ENCODE measurements at places on chromosomes 7 and 10.

DNA sequence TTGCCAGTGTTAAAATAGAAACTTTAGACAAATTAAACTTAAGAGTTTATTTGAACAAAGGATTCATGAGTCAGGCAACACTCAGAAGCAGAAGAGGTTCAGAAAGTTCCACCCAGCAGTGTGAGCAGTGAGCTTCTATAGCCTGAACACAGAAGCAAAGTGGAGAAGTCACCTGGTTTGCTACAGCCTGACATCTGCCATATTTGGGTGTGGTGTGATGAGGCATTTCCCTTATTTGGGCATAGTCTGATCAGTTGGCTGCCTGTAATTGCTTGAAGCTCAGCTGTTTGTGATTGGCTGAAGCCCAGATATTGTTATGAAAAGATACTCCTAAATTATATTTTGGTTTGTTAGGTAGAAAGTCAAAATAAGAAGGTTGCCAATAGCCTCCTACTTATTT is 39.1 kb downstream of the VWC2 start:
- no peak for DNase-seq

GRCh38 chr7:150966002-150966401 is 12.1 kb downstream of the KCNH2 start:
- DNase-seq = no peak

GRCh38 chr7:29131678-29132077 is 14.7 kb downstream of the CPVL start:
- DNase-seq = no peak

- no peak for DNase-seq
These were observed 1187.9 kb downstream of the REEP3 start for GRCh38 chr10:64708884-64709681.

DNA sequence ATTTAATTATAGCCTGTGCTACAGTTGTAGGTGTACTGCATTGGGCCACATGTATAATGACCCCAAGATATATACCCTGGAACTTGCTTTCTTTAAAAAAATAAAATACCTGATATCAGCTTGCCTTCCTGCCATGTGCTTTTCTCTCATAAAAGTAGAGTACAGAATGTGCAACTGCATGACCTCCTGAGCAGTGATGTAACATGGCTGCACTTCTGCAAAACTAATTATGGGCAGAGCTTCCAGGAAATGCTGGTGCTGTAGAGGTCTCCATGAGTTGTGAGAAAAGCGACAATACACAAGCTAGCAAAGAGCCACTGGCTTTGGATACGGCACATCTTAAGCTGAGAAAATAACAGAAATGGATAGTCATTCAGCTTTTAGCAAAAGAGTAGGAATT is 6.5 kb upstream of the ERLIN1 start:
- no peak for DNase-seq

DNA sequence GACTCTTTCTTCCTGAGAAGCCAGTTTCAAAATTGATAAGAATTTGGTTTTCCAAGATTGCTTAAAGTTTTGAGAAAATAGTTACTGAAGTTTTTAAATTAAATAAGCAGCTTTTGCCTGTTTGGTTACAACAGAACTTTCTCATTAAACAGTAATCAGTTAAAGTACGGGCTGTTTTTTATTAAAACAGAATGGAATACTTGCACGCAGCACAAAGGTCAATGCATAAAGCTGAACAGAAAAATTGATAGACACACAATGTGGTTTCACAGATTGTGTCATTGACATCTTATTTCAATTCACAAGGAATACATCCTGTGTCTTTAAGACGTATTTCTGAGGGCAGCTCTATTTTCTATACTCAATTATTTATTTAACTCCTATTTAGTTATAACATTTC is 192.2 kb downstream of the PRKG1 start:
- no peak for DNase-seq

- DNase-seq = peak; percentile 92
These were observed 40.0 kb upstream of the SORBS1 start for GRCh38 chr10:95601116-95601719.

DNA sequence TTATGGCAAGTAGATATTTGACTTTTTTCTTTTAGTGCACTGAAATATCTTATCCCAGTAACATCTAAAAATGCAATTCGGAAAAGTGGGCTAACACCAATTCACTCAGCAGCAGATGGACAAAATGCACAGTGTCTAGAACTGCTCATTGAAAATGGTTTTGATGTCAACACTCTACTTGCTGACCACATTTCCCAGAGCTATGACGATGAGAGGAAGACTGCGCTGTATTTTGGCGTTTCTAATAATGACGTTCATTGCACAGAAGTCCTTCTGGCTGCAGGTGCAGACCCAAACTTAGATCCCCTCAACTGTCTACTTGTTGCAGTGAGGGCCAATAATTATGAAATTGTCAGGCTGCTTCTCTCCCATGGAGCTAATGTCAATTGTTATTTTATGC is 26.8 kb upstream of the LMOD2 start:
- DNase-seq = no peak

- no peak for DNase-seq
These were observed 34.1 kb upstream of the SFRP5 start for GRCh38 chr10:97805949-97806348.

DNA sequence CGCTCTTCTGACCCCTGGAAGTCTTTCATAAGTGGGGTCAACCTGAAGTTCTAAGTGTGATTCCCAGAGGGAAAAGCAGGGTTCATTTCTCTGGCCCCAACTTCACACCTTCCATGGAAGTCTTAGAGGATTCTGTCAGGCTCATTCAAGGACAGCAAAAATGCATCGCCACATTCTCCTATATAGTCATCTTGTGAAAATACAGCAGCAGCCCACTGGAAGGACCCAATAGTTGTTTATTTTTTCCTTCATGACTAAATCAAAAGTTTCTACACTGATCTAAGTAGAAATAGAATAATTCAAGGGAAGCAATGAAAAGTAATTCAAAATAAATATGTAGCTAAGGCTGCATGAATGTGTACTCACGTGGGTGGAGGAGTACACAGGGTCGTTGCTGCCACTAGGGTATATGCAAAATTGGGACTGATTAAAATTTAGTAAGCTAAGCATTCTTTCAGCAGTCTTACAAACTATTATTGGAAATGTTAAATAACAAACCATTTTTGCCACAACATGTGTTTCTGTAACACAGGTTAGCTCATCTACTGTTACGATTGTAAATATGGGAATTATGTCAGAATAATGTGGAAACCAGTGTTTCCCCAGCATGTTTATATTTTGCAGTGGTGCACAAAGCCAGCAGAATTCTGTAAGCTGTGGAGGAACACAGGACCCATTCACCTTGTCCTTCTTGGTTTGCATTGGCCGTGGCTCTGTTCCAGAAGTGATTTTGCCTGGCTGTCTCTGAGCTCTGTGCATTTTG is 33.5 kb downstream of the EEPD1 start:
- DNase-seq = no peak

- no peak for DNase-seq
These were observed 119.2 kb downstream of the EPC1 start for GRCh38 chr10:32227802-32228201.

All from left kidney (tissue), 8 donors.